ENCODE measurements at places on chromosomes 3 and 15. TPM values are rescaled to one million over a fixed set of nuclear protein-coding genes. Genes with fewer than 3 reads are reported as not detected.
A peak's percentile ranks its signal among the peaks of the same experiment; 100 is the strongest.

DNA sequence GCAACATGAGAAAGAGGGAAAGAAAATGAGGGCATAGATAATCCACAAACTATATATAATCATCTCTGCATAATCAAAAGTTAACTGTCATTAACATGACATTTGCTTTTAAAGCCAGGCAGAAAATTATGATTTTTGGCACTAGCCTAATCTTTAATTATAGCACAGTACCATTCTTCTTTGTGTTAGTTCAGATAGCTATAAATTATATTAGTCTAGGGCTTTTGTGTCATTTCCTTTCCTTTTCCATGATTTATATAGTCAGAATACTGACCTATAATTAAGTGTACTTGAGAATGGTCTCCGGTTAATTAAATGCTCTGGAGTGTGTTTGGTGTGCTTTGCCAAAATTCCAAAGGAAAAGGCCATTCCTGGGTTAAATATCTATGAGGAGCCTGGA lies 441.9 kb upstream of the THRB start:
- no peak for DNase-seq

DNA sequence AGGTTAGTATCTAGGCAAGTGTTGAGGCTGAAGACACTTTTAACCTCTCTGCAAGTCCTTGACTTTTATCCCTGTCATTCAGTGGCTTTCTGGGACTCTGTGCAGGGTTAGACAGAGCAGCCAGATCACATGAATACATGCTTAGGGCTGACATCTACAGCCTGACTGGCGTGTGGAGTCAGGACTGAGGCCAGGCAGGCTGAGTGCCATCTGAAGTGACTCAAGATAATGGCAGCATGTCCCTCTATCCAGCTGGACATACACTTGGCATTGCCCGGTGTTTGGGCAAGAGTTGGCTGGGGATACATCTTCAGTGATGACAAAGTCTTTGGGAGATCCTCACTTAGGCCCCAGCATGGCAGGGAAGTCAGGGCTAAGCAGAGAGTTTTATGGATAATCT lies 22.4 kb downstream of the DUOX2 start:
- no peak for DNase-seq

- DNase-seq = no peak
Measured at GRCh38 chr3:116306720-116307119, 138.6 kb downstream of the LSAMP start.

DNA sequence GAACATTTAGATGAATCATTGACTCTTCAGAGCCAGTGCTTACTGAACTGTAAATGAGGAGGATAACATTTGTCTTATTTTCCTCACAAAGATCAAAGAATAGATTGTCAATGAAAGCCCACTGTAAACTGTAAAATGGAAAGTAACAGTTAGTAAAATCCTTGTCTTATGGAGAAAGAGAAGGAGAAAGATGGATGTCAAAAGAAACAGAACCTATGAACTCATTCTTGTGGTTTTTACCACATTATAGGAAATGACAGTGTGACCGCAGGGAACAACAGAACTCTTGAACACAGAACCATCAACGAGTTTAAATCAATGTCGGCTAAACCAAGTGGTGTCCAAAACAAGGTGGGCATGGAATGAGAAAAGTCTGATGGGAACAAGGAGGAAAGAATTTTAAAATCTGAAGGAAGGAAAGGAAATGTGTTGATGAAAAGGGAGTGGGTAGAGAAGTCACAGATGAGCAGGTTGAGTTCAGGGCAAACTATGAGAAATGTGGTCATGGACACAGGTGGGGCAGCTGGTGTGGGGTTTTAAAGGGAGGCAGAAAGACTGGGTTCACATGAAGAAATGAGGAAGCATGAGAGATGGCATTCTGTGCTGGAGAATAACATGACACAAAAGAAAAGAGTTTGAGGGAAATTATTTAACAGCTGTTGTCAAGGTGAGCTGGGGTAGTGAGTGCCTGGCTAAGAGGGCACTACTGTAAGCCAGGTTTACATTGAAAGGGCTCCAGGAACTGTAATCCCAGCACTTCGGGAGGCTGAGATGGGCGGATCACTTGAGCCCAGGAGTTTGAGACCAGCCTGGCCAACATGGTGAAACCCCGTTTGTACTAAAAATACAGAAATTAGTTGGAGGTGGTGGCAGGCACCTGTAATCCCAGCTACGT lies 42.4 kb upstream of the ETV5 start:
- DNase-seq = no peak

DNA sequence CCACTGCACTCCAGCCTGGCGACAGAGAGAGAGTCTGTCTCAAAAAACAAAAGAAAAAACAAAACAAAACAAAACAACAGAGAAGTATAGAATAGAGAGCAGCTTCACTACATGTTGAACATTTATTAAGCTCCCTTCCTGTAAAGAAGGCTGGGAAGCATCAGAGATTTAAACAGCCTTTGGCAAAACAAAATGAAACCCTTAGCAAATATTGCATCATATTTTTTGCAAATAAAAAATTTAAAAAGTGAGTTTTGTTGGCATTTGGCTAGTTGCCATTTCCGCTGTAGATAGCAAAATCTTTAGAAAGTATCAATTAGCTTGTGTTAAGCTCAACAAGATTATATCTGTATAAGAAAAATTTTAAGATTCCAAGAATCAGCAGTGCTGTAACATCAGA lies 151.2 kb downstream of the SERPINI1 start:
- DNase-seq = no peak

GRCh38 chr15:25178835-25179672 lies 224.3 kb downstream of the SNRPN start:
- no peak for DNase-seq

- DNase-seq = no peak
Measured at GRCh38 chr3:171980578-171981270, 58.7 kb upstream of the FNDC3B start.

- no peak for DNase-seq
Measured at GRCh38 chr3:187639927-187640568, 30.1 kb downstream of the SST start.

DNA sequence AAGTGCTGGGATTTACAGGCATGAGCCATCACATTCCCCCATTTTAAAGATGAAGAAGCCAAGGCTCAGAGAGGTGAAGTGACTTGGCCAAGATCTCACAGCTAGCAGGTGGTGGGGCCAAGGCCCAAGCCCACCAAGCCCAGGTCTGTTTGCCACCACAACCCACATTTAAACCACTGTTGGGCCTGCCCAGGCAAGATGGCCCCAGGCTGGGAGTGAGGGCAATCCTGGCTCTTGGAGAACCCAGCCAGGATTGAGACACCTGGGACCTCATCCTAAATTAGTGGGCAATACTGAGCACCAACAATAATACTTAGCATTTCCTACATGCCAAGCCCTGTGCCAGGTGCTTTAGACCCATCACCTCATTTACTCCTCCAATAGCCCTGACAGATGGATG lies 6.9 kb downstream of the IGDCC3 start:
- DNase-seq = no peak

GRCh38 chr3:172340583-172340982 lies 107.7 kb downstream of the GHSR start:
- DNase-seq = no peak

DNA sequence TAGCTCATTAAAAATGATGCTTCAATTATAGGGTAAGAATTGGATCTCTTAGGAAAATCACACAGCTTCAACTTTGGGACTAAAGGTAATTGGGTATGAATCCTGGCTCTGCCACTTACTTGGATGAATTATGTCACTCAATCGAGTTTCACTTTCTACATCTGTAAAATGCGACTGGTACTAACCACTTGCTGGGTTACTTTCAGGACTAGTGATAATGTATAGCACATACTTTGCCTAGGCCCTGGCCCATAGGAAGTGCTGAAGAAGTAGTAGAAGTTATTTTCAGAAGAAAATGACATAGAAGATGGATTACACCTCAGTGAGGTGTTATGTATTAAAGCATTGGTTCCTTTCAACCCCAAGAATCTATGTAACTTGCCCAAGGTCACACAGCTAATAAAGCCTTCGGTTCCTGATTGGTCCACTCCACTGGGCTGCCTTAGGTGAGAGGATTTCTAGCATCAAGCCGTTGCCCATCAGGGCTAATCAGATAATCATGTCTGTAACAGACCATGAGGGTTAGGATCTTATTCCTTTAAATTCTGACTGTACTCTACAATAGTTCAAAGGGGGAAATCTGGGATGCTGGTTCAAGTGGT lies 29.4 kb upstream of the AP4E1 start:
- DNase-seq = no peak

- peak; percentile 91 for DNase-seq
Measured at GRCh38 chr3:120498556-120499346, 48.0 kb upstream of the FSTL1 start.

GRCh38 chr3:159907828-159908227 lies 80.8 kb upstream of the IL12A start:
- DNase-seq = no peak

DNA sequence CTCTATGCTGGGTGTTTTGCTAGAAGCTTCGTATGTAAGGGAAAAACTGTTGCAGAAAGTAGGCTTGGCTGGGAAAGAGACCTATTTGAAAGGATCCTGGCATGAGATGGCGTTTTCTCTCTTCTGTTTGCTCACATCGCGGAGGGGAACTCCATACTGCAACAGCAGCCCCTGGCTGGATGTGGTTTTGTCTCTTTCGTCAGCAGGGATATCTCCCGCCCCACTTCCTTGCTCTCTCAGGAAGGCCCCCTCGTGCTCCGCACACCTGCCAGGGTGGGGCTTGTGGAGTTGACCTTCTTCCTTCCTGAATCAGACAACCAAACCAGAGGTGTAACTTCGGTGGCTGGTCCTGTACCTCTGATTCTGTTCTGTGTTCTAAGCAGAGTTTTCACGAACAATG lies 26.4 kb upstream of the MYZAP start:
- DNase-seq = no peak

- peak; percentile 22 for DNase-seq
Measured at GRCh38 chr3:105798381-105798934, 70.4 kb downstream of the CBLB start.

DNA sequence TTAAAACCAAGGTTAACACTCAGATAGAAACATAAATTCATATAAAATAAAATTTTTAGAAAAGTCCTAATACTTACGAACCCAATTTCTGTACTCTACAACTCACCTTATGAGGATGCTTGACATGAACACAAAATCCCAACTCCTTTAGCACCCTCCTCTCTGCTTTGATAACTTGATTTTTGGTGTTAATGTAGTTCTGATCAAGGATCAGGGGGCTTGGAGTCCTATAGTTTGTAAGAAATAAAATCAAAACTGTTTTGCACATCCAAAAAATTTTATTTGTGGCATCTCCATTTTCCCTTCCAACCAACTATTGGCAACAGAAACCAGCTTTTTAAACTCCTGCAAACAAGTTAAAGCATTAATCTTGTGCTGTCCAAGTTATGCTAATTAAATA lies 7.0 kb downstream of the CCNL1 start:
- DNase-seq = no peak

GRCh38 chr3:101643009-101643844 lies 33.7 kb downstream of the ZBTB11 start:
- no peak for DNase-seq

- DNase-seq = no peak
Measured at GRCh38 chr3:126351771-126352475, 5.3 kb downstream of the KLF15 start.

DNA sequence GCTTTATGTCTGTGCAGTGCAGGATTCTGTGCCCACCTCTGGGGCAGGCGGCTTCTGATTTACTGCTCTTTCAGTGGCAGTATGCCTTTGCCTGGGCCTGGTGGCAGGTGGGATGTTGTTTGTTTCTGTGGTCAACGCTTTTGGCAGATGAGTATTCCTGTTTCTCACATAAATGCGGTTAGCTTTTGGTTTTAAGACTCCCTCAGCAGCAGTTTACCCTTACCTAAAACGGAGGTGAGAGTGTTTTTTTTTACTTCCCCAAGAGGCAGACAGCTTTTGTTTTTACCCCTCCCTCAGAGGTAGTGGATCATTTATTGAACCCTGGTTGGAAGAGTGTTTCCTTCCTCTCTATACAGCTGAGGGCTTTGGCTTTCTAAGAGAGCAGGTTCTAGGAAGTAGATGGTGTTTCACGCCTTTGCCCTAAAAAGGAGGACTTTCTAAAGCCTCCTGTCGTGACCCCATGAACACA lies 134.1 kb upstream of the PLSCR5 start:
- DNase-seq = no peak

DNA sequence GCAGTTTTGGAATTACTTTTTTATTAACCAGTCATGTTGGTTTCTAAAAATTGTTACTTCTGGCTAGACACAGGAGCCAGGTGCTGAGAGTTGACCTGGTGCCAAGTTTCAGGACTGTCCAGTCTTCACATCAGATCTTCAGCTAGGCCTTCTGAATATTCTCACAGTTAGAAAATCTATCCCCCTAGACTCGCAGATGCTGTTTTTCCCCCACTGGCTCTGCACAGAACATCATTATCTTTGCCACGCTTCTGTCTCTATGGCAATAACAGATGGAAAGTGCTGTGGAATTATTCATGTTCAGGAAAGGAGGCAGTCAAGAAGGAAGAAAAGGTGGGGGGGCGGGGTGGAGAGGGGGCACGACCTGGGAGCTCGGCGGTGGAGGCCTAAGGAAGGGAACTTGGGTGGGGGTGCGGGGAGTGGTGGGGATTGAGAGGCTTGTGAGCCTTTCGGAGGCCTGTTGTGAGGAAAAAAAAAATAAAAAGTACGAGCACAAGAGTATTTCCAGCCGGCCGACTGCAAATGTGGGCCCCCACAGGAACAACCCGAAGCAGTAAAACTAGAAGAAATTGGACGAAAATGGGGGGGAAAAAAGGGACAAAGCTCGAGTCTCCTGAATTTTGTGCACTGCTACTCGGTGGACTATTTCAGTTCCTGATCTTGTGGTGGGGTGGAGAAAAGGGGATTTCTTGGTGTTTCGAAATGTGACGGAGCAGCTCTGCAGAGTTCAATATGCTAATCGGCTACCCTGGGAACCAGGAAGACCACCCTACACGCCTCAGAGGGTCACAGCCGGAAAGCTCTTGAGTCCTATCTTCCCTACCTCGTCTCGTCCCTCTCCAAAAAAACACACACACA lies 1.5 kb upstream of the SKIL start:
- peak; percentile 72 for DNase-seq

DNA sequence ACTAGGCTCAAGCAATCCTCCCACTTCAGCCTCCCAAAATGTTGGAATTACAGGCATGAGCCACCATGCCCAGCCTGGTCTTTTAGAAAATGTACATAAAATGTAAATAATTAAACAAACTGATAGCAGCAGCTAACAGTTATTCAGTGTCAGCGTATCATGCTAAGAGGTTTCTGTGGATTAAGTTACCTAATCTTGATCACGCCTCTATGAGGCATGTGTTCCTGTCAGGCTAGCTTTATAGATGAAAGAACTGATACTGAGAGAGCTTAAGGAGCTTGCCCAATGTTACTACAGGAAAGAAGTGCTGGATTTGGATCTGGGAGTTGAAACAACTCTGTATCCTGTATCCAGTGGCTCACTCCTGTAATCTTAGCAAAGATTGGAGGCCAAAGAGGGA lies 11.2 kb upstream of the MST1R start:
- DNase-seq = no peak

GRCh38 chr15:78110096-78110495 lies 17.7 kb downstream of the SH2D7 start:
- no peak for DNase-seq

CFAP20DC gene
- 3.5 TPM for total RNA-seq

ZBED2 gene
- total RNA-seq = 13.5 TPM

TUSC7 gene
- not detected for total RNA-seq

SUCNR1 gene
- 2.1 TPM for total RNA-seq

INKA1 gene
- 0.17 TPM for total RNA-seq

CCDC54 gene
- 0.10 TPM for total RNA-seq

PATL2 gene
- total RNA-seq = not detected

C3orf52 gene
- 33.1 TPM for total RNA-seq

MYZAP gene
- total RNA-seq = 1.7 TPM

GOLGA6A gene
- total RNA-seq = 0.05 TPM

All from renal cortical epithelial cell (primary cell).